NB4 (cell line): ENCODE measurements at places on chromosomes 16 and 17.

DNA sequence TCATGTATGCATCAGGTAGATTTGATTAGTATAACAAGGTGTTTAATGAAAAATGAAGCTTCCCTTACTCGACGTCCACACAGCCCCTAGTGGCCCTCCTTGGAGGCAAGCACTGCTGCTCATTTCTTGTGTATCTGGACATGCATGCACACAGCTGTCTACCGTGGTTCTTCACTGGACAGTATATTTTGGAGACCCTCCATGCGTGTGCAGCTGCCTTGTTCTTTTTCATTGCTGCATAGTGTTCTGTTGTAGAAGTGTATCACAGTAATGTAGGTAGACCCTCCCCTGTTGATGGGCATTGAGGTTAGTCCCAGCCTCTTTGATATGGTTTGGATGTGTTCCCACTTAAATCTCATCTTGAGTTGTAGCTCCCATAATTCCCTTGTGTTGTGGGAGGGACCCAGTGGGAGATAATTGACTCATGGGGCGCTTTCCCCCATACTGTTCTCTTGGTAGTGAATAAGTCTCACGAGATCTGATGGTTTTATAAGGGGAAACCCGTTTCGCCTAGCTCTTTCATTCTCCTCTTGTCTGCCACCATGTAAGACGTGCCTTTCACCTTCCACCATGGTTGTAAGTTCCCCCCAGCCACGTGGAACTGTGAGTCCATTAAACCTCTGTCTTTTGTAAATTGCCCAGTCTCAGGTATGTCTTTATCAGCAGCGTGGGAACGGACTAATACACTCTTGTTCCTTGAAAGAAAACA is 6.3 kb downstream of the CMIP start:
- DNase-seq: no peak

GRCh38 chr17:42618442-42619150 is 9.1 kb downstream of the TUBG1 start:
- DNase-seq: peak; percentile 47

- DNase-seq: no peak
These were observed 12.4 kb upstream of the SLC25A19 start for GRCh38 chr17:75301502-75302206.

- DNase-seq: no peak
These were observed 890 bp upstream of the CD300A start for GRCh38 chr17:74465378-74466110.

DNA sequence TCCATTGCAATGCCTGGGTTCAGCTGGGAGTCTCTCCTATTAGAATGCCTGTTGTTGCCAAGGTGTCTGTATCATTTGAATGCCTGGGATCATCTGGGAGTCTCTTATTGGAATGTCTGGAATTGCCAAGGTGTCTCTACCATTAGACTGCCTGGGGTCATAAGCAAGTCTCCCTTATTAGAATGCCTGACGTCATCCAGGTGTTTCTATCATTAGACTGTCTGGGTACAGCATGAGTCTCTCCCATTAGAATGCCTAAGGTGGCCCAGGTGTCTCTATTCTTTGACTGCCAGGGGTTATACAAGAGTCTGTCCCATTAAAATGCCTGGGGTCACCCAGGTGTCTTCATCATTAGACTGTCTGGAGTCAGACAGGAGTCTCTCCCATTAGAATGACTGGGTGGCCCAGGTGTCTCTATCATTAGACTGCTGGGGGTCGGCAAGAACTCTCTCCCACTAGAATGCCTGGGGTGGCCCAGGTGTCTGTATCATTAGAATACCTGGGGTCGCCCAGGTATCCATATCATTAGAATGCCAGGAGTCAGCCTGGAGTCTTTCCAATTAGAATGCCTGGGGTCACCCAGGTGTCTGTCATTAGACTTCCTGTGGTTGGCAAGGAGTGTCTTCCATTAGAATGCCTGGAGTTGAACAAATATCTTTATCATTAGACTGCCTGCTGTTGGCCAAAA is 2274.0 kb downstream of the TP53TG3F start:
- no peak for DNase-seq

GRCh38 chr17:14112407-14112806 is 43.1 kb downstream of the COX10 start:
- DNase-seq: no peak

- DNase-seq: no peak
These were observed 17.0 kb downstream of the CHD9 start for GRCh38 chr16:53071748-53072301.

GRCh38 chr16:67255553-67256221 is 6.9 kb downstream of the SLC9A5 start:
- no peak for DNase-seq

GRCh38 chr17:35432176-35433074 is at the start of gene SLFN12:
Gene SLFN12, minus strand, starts transcription at chr17:35432500. Its CDS starts 9,472 bp downstream, at chr17:35423028.
- DNase-seq: peak; percentile 89

- no peak for DNase-seq
These were observed 25.0 kb downstream of the GABARAPL2 start for GRCh38 chr16:75590920-75591843.

- no peak for DNase-seq
These were observed 488 bp upstream of the SEBOX start for GRCh38 chr17:28365487-28365886.

GRCh38 chr16:23027386-23027785 is 121.9 kb downstream of the USP31 start:
- no peak for DNase-seq

GRCh38 chr17:57671667-57672632 is 73.1 kb downstream of the CCDC182 start:
- peak; percentile 91 for DNase-seq

DNA sequence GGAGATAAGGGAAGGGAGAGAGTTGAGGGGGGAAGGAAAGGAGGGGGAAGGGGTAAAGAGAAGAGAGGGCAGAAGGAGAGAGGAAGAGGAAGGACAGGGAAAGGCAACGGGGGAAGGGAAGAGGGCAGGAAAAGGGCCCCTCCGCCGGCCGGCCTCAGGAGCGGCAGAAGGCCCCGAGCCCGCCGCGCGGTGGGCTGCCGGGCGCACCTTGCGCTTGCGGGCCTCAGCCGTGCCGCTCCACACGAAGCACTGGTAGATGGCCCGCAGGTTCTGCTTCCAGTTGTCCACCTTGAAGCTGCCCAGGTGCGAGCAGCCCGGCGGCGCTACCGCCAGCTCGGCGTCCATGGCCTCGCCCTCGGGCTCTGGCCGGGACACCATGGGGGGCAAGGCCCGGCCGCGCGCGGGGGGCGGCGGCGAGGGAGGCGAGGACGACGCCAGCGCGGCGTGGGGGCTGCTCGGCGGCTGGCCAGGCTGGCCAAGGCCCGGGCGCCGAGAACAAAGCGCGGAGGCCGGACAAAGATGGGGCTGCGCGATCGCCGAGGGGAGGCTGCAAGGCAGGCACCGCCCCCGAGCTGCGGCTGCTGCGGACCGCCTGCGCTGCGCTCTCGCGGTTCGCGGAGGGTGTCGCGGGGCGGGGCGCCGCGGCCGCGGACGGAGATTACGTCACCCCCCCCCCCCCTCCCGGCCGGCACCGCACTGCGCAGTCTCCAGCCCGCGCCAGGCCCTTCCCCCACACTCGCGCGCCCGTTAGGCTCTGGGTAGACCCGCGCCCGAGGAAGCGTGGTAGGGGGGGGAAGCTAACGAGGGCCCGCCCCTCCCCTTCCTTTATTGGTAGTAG is at the start of gene USP22:
USP22 (minus strand) TSS at position 554 of the 838 bp plus-strand sequence; CDS start at position 378, 176 bp downstream.
- DNase-seq: no peak
